Activated naive CD8-positive, alpha-beta T cell treated with anti-CD3 and anti-CD28 coated beads, Interleukin-2, amount 10 ng/mL, durations not matched to agents 7 days and 5 days (primary cell): ENCODE measurements at places on chromosomes 4 and X. TPM values are rescaled to one million over a fixed set of nuclear protein-coding genes. Genes with fewer than 3 reads are reported as not detected.

- DNase-seq = no peak
Observed at GRCh38 chrX:139518475-139518874, 12.1 kb upstream of the F9 start.

The PSMD10 gene
- 33.0 TPM for total RNA-seq

GRCh38 chr4:184808713-184809050 is 17.1 kb downstream of the ACSL1 start:
- DNase-seq = no peak

DNA sequence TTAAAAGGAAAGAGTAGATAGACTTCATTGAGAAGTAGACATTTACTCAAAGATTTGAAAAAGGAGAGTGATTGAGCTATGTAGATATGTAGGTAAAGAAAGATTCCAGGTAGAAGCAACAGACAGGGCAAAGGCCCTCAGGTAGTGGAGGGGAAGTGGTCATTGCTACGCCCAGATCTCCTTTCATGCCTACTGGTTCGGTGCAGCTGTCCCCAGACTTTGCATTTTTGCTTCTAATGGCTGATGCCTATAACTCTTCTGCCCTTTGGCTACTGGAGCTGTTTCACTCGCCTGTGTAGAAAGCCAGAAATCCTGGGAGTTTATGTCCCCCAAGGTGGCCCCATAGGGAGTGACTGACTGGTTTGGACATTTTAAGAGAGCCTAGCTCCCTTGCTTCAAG is 16.9 kb upstream of the ARMCX2 start:
- no peak for DNase-seq

- no peak for DNase-seq
Observed at GRCh38 chr4:42478946-42479345, 81.7 kb downstream of the SHISA3 start.
